ENCODE measurements at places on chromosomes 2 and 18.

DNA sequence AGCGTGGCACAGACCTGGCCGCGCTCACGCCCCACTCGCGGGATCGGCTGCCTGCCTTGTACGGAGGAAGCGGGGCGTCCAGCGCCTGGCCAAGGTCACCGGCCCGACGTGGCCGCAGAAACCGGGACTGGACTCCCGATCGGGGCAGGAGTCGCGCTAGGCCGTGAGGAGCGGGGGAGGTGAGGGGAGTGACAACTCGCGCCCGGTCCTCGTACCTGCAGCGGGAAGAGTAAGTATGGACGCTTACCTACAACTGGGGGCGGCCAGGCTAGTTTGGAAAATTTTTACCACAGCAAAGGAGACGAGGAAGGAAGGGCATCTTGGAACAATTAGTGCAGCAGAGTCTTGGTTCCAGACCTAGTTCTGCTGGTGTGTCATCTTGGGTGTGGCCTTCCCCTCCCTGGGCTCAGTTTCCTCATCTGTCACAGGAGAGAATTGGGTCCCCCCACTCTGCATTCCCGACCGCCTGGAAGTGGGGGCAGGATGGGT is 693 bp downstream of the UBE2F start:
- H3K36me3 ChIP-seq, result no peaks in the 10 kb centered on the region
- no peaks in the 10 kb centered on the region for H3K27me3 ChIP-seq
- peak; percentile 44 for DNase-seq
- H3K27ac ChIP-seq, result peak overlapping the region; percentile 36
- peaks cover 25% of the 10 kb centered on the region for H3K4me1 ChIP-seq
- H3K4me3 ChIP-seq, result peak overlapping the region; percentile 82

DNA sequence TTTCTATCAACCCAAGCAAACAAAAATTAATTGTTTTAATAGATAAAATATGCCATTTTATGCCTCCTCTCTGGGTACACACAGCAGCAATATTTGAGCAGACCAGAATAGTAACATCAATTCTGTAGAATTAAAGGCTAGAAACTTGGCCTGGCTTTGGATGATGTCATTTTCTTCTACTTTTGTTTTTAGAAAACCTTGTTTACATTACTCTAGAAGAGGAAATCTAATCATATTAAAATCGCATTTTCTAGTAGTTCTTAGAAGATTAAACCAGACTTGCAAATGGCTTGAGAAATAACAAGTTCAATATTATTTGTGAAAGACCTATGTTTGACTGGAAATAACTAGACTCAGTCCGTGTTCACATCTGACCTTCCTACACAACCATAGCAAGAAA is 102.3 kb upstream of the RFX8 start:
- peaks cover 4% of the 10 kb centered on the region for H3K4me1 ChIP-seq
- no peak overlapping the region for H3K4me3 ChIP-seq
- DNase-seq, result no peak
- peaks cover 9% of the 10 kb centered on the region for H3K27me3 ChIP-seq

DNA sequence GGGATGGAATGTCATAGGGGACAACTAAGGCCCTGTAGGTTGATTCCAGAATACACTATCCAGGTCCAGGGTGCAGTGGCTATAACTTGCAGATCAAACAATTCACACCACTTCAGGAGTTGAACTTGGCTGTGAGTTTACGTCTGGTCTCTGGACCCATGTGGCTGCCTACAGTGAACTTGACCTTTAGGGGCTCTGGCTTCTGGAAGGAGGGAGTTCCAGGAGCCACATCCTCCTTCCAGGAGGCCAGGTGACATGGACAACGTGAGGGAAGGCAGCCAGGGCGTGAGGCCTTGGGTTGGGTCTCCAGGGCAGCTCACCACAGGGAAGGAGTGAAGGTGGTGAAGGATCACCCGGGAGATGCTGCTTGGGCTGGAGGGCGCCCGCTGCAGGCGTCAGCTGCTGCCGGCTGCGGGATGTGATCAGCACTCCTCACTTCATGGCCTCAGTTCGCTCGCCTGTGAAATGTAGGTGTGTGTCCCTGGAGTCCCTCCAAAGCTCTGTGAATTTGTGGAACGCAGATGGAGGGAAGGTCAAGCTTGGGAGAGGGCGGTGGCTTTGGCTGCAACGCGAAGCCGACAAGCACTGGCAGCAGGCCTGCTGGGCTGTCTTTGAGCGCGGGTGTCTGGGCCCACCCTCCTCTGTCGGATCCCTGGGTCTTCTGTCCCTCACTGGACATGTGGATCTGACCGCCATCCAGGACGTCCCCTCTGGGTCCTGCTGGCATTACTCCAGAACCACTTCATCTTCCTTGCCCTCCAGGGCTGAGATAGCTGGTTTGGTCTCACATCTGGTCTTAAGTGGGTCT is 146.5 kb downstream of the GLI2 start:
- DNase-seq, result no peak
- no peak overlapping the region for H3K27ac ChIP-seq
- no peak overlapping the region for H3K4me3 ChIP-seq
- peaks cover 42% of the 10 kb centered on the region for H3K4me1 ChIP-seq
- no peaks in the 10 kb centered on the region for H3K27me3 ChIP-seq
- no peaks in the 10 kb centered on the region for H3K36me3 ChIP-seq

GRCh38 chr2:59000796-59001195 is 759.7 kb upstream of the FANCL start:
- no peaks in the 10 kb centered on the region for H3K27me3 ChIP-seq
- no peak for DNase-seq
- peaks cover 1% of the 10 kb centered on the region for H3K36me3 ChIP-seq
- no peak overlapping the region for H3K27ac ChIP-seq
- no peak overlapping the region for H3K4me3 ChIP-seq

GRCh38 chr2:73266061-73266901 is 18.0 kb downstream of the FBXO41 start:
- H3K4me3 ChIP-seq, result no peak overlapping the region
- H3K36me3 ChIP-seq, result no peaks in the 10 kb centered on the region
- DNase-seq, result no peak
- peaks cover 50% of the 10 kb centered on the region for H3K27me3 ChIP-seq
